ENCODE measurements at places on chromosomes 4 and X. TPM values are rescaled to one million over a fixed set of nuclear protein-coding genes. Genes with fewer than 3 reads are reported as not detected.

The MTNR1A gene
- total RNA-seq, result 0.55 TPM

DNA sequence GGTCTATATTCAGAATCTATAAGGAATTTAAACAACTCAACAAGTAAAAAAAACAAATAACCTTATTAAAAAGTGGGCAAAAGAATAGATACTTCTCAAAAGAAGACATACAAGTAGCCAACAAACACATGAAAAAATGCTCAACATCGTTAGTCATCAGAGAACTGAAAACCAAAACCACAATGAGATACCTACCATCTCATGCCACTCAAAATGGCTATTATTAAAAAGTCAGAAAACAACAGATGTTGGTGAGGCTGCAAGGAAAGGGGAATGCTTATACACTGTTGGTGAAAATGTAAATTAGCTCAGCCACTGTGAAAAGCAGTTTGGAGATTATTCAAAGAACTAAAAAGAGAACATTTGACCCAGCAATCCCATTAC is 201.6 kb downstream of the QDPR start:
- H3K27me3 ChIP-seq, result no peaks in the 10 kb centered on the region
- H3K27ac ChIP-seq, result no peak overlapping the region

- H3K36me3 ChIP-seq, result no peaks in the 10 kb centered on the region
- no peaks in the 10 kb centered on the region for H3K27me3 ChIP-seq
- peak; percentile 65 for DNase-seq
Observed at GRCh38 chr4:6343939-6344408, 74.3 kb downstream of the WFS1 start.

DNA sequence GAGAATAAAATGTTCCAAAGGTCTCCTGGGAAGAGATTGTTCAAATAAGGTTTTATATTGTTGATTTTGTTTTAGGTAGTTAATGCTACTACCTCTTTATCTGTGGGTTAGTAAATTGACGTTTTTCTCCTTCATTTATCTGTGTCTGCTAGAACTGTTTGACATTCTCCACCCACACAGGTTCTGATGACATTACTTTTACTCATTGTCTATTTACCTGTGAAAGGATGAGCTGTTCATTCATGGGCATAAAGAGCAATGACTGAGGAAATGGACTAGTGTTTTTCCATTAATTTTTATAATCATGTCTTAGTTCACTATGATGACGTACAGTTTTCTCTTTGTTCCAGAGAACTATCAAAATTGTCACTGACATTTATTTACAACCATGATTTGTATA is 75.6 kb downstream of the CPE start:
- H3K4me3 ChIP-seq, result no peak overlapping the region
- DNase-seq, result no peak
- no peak overlapping the region for H3K27ac ChIP-seq
- no peaks in the 10 kb centered on the region for H3K27me3 ChIP-seq
- H3K36me3 ChIP-seq, result no peaks in the 10 kb centered on the region
